Stimulated activated CD4-positive, alpha-beta T cell treated with anti-CD3 and anti-CD28 coated beads, Interleukin-2, amount 100 ng/mL, for 4 hours (primary cell): ENCODE measurements at places on chromosomes 1 and 21.

DNA sequence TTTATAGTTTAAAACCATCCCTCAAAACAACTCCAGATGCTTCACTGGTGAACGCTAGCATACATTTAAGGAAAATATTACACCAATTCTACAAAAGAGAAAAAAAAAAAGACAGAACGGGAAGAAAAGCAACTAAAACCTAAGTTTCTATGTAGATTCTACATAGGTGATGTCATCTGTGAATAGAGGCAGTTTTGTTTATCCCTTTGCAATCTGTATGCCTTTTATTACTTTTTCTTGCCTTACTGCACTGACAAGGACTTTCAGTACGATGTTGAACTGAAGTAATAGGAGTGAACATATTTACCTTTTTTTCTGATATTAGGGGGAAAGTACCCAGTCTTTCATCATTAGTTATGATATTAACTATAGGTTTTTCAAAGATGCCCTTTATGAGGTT lies 101.7 kb upstream of the HAO2 start:
- DNase-seq, result no peak

DNA sequence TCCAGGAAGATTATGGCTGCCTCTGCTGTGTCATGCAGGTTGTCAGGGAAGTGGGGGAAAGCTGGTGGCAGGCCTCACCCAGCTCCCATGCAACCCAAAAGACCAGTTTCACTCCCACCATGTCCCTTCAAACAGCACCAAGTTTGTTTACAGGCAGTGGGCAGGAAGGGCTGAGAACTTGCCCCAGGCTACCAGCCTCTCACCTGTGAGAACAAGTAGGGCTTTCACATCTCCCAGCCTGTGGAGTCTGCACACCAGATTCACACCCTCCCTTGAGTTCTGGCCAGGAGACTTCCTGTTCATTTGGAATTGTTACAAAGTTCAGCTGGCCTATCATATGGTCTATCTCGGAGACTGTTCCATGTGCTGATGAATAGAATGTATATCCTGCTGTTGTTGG lies 27.8 kb downstream of the RPAP2 start:
- no peak for DNase-seq

GRCh38 chr21:34271189-34271851 lies 92.5 kb upstream of the KCNE2 start:
- DNase-seq, result no peak

GRCh38 chr1:64421377-64421776 lies 48.6 kb upstream of the CACHD1 start:
- no peak for DNase-seq

DNA sequence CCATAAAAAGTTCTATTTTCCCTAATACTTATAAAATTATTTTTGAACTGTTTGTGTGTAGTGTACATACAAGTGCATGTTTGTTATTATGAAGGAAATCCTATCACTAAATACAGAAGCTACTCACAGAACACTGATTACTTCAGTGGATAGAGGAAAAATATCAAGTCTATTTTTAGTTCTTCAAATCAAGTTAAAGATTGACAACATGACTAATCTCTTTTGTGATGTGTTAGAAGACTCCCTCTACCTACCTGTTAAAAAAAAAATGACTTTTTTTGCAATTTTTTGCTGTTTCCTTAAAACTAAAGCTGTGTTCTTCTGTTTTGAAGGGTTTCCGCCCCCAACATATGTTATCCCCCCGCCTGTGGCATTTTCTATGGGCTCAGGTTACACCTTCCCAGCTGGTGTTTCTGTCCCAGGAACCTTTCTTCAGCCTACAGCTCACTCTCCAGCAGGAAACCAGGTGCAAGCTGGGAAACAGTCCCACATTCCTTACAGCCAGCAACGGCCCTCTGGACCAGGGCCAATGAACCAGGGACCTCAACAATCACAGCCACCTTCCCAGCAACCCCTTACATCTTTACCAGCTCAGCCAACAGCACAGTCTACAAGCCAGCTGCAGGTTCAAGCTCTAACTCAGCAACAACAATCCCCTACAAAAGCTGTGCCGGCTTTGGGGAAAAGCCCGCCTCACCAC lies 45.5 kb downstream of the NCF2 start:
- no peak for DNase-seq
